ENCODE measurements at places on chromosomes 11 and 22. TPM values are rescaled to one million over a fixed set of nuclear protein-coding genes. Genes with fewer than 3 reads are reported as not detected.

DNA sequence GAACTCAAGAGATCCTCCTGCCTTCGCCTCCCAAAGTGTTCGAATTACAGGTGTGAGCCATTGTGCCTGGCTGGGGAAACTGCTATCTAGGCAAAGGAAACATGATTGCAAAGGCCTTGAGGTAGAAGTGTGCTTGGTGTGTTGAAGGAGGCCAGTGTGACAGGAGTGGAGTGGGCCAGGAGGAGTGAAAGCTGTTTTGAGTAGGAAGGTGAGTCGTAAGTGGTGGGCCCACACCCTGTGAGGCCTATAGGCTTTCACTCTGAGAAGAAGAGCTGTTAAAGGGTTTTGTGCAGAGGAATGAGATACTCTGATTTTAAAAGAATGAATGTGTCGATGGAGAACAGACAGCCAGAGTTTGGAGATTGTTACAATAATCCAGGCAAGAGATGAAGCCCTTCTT is 43.4 kb downstream of the WEE1 start:
- no peak for DNase-seq

DNA sequence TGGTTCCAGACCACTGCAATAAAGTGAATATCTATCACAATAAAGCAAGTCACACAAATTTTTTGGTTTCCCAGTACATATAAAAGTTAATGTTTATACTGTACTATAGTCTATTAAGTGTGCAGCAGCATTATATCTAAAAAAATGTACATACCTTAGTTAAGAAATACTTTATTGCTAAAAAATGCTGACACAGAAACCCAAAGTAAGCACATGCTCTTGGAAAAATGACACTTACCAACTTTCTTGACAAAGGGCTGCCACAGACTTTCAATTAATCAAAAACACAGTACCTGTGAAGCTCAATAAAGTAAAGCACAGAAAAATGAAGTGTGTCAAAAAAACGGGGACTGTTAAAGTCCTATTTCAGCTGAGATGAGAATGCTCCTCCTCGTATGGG is 16.9 kb downstream of the CABIN1 start:
- DNase-seq = no peak

DNA sequence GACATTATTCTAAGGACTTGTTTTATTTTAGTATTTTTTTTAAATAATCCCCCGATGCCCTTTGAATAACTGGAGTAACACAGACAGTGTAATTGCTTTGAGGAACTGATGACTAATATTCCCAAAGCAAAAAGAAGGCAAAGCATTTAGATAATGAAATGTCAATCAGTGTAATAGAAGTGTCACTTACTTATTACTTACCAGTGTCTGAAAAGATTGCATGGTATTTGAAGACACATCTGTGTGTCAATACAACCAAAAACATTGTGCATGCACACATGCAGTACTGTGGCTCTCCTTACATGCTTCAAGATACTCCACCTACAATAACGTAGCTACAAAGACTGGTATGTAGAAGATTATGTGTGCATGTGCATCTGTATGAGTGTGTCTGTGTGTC is 264.0 kb upstream of the ANO5 start:
- no peak for DNase-seq

FAM76B gene
- 25.0 TPM for total RNA-seq

GGT1 gene
- 0.63 TPM for total RNA-seq
